ENCODE measurements at places on chromosomes 3 and 15. TPM values are rescaled to one million over a fixed set of nuclear protein-coding genes. Genes with fewer than 3 reads are reported as not detected.
A peak's percentile ranks its signal among the peaks of the same experiment; 100 is the strongest.

- no peak for DNase-seq
- H3K4me1 ChIP-seq = no peaks in the 10 kb centered on the region
- no peaks in the 10 kb centered on the region for H3K27me3 ChIP-seq
- H3K27ac ChIP-seq = no peak overlapping the region
- no peaks in the 10 kb centered on the region for H3K36me3 ChIP-seq
These were observed 188.4 kb downstream of the CPNE4 start for GRCh38 chr3:131846296-131846924.

DNA sequence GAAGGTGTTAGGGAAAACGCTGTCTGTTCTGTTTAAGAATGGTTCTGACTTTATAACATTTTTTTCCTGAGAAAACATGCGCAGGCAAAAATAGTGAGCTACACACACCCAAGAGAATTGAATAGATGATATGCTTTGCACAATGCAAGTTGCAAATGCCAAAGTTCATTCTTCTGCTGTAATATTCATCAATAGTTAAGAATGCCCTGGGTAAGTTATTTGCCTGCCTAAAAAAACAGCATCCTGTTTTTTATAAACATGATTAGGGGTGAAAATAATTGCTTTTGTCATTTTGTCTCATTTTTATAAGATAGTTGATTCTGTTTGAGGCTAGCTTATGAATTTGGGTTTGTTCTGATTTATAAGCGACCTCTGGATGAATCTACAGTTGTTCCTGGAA is 99.4 kb downstream of the DTWD1 start:
- no peak for DNase-seq
- H3K36me3 ChIP-seq = no peaks in the 10 kb centered on the region
- H3K4me1 ChIP-seq = no peaks in the 10 kb centered on the region
- H3K27ac ChIP-seq = no peak overlapping the region

DNA sequence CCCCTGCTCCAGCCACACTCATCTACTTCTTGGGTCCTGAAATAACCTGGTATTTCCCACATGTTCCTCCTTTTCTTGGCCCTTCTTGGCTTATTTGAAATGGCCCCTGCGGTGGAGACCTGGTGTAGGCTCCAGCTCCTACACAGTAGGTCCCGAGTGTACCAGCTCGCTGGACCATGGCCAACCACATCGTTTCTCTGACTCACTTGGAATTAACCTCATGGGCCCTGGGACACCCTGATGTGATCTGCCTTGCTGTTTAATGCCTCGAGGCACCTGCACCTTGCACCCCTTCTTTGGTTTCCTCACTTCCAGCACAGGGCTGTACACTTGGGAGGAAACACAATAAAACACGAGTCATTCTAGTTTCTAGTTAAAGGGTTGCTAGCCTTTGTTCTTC is 60.3 kb downstream of the FEM1B start:
- H3K4me3 ChIP-seq = no peak overlapping the region
- peak overlapping the region; percentile 33 for H3K27ac ChIP-seq
- DNase-seq = peak; percentile 65
- H3K4me1 ChIP-seq = peaks cover 30% of the 10 kb centered on the region
- H3K36me3 ChIP-seq = no peaks in the 10 kb centered on the region

The TGM5 gene
- total RNA-seq = not detected

DNA sequence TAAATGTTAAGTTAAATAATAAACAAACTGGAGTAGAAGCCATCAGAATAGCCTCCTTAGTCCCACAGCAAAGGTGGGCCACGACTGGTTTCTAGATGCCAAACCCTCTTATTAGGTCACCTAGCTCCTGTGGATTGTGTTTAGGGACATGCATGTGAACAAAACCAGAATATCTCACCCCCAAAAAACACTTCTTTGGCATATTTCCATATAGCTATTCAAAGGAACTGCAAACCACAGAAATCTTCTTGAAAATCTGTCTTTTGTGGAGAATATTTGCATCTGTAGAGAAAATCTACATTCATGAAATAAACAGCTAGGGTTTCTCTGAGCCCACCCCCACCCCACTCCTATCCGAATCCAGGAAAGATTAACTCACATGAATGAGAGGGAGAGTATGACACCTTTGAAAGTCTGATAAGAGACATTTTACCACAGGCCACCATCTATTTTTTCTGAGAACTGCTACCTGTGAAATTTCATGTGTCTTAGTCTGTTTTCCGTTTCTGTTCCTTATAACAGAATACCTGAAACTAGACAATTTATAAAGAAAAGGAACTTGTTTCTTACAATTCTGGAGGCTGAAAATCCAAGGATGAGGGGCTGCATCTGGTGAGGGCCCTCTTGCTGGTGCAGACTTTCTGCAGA is 159.4 kb downstream of the NEK10 start:
- no peaks in the 10 kb centered on the region for H3K27me3 ChIP-seq
- H3K4me1 ChIP-seq = no peaks in the 10 kb centered on the region
- DNase-seq = no peak
- H3K4me3 ChIP-seq = no peak overlapping the region
- no peak overlapping the region for H3K27ac ChIP-seq
- no peaks in the 10 kb centered on the region for H3K36me3 ChIP-seq

The FEM1B gene
- 106 TPM for total RNA-seq

The ROBO2 gene
- total RNA-seq = 0.49 TPM

DNA sequence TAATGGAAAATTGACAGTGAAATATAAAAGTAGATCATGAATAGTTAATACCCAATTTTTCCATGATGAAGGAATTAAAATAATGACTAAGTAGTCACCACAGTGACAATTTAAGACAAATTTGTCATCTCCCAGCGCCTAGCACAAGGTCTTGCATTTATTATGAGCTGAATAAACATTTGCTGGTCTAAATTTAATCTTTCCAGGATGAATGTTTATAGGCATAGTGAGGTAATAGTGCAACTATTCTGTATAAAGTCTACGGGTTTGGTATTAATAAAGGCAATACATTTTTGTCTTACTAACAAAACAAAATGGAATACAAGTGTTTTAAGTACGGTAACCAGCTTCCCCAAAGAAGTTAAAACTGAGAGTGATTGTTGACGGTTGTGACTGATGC is 209.3 kb downstream of the CD47 start:
- no peaks in the 10 kb centered on the region for H3K27me3 ChIP-seq
- no peaks in the 10 kb centered on the region for H3K36me3 ChIP-seq
- no peak overlapping the region for H3K27ac ChIP-seq
- H3K4me1 ChIP-seq = no peaks in the 10 kb centered on the region

- H3K27me3 ChIP-seq = no peaks in the 10 kb centered on the region
- H3K4me1 ChIP-seq = no peaks in the 10 kb centered on the region
- H3K4me3 ChIP-seq = no peak overlapping the region
- no peak overlapping the region for H3K27ac ChIP-seq
These were observed 74.4 kb upstream of the SCN10A start for GRCh38 chr3:38890426-38890825.

- H3K27ac ChIP-seq = no peak overlapping the region
- H3K36me3 ChIP-seq = no peaks in the 10 kb centered on the region
- no peaks in the 10 kb centered on the region for H3K27me3 ChIP-seq
- no peak overlapping the region for H3K4me3 ChIP-seq
- no peak for DNase-seq
These were observed 14.2 kb upstream of the SLC7A14 start for GRCh38 chr3:170600005-170600624.

DNA sequence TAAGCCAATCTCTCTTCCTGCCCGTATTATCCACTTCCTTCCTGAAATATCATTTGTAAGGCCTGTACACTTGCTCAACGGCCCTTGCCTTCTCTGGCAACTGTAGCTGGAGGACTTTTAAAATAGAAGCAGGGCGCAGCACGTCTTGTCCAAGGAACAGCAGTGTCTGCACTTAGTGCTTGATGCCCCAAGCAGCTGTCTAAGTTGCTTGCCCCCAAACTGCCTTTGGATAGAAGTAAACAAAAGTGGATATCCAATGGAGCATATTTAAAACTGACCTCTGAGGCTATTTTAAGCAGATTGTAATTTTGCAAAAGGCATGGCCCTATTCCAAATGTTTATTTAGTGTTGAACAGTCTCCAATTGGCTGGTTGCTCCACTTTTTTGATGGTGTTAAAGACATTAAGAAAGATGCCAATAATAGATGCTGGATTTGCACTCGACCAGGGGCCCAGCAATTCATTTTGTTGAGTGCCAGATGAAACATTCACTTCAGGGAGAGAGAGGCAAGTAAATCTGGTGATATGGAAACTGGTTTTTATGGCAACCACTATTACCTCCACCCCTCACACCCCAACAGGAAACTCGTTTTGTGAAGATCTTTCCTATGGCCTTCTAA is 526.8 kb upstream of the TBL1XR1 start:
- H3K4me1 ChIP-seq = peaks cover 3% of the 10 kb centered on the region
- peak overlapping the region; percentile 14 for H3K27ac ChIP-seq
- no peaks in the 10 kb centered on the region for H3K27me3 ChIP-seq
- no peaks in the 10 kb centered on the region for H3K36me3 ChIP-seq
- no peak overlapping the region for H3K4me3 ChIP-seq
- DNase-seq = peak; percentile 54

DNA sequence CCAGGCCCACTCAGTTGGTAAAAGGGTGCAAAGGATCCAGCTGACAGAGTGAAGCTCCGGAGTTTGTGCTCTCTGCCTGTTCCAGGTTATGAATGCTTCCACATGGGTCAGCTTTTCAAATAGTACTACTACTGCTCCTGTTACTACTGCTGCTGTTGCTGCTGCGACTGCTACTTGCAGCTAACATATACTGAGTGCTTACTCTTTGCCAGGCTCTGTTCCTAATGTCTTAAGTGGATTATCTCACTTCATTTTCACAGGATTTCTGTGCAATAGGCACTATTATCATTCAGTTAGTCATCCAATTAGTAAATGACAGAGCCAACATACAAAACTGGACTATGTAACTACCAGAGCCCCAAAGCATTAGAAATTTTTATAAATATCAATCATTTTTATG is 106.5 kb downstream of the IQCH start:
- H3K4me3 ChIP-seq = no peak overlapping the region
- no peaks in the 10 kb centered on the region for H3K27me3 ChIP-seq
- no peaks in the 10 kb centered on the region for H3K36me3 ChIP-seq
- H3K27ac ChIP-seq = no peak overlapping the region

The CPLX3 gene
- not detected for total RNA-seq

The LRRC31 gene
- total RNA-seq = not detected

- H3K36me3 ChIP-seq = no peaks in the 10 kb centered on the region
- H3K27ac ChIP-seq = peak overlapping the region; percentile 71
- no peak for DNase-seq
- H3K4me1 ChIP-seq = no peaks in the 10 kb centered on the region
- no peaks in the 10 kb centered on the region for H3K27me3 ChIP-seq
These were observed 4.0 kb upstream of the POPDC2 start for GRCh38 chr3:119664370-119664769.

GRCh38 chr3:48188266-48189201 is at the start of gene CDC25A:
CDC25A (minus strand) TSS chr3:48188417; CDS start chr3:48187947, 470 bp downstream.
- H3K4me1 ChIP-seq = peaks cover 5% of the 10 kb centered on the region
- DNase-seq = peak; percentile 96
- peak within 1 kb of the TSS; percentile 73 for H3K27ac ChIP-seq
- peak within 1 kb of the TSS; percentile 59 for H3K4me3 ChIP-seq
- no peaks in the 10 kb centered on the region for H3K36me3 ChIP-seq

- no peaks in the 10 kb centered on the region for H3K4me1 ChIP-seq
- H3K27me3 ChIP-seq = no peaks in the 10 kb centered on the region
- DNase-seq = no peak
- H3K4me3 ChIP-seq = no peak overlapping the region
- peak overlapping the region; percentile 37 for H3K27ac ChIP-seq
These were observed 3.7 kb upstream of the ZNF609 start for GRCh38 chr15:64456634-64457108.

GRCh38 chr15:31452595-31453557 is 126.2 kb downstream of the KLF13 start:
- H3K4me1 ChIP-seq = no peaks in the 10 kb centered on the region
- no peak overlapping the region for H3K27ac ChIP-seq
- DNase-seq = peak; percentile 25
- H3K27me3 ChIP-seq = no peaks in the 10 kb centered on the region

GRCh38 chr15:90818251-90819210 is 49.9 kb upstream of the FURIN start:
- H3K27ac ChIP-seq = no peak overlapping the region
- no peaks in the 10 kb centered on the region for H3K4me1 ChIP-seq
- no peaks in the 10 kb centered on the region for H3K36me3 ChIP-seq
- H3K27me3 ChIP-seq = no peaks in the 10 kb centered on the region
- DNase-seq = no peak
- no peak overlapping the region for H3K4me3 ChIP-seq

DNA sequence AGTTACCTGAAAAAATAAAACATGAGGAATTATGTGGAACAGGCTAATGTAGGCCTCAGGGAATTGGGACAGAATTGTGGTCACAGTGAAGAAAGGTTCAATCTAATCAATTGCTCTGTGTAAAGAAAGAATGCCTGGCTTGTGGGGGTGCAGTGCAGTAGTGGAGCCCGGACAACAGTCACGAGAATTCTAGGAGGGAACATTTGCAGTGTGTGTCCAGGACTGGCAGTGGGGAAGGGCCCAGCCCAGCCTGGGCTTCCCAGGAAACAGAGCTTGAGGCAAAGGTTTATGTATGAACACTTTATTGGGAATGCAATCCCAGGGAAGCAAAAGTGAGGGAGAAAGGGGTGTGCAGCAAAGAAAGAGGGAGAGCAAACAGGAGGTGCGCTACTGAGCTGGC is 29.2 kb upstream of the CTDSPL start:
- H3K27me3 ChIP-seq = no peaks in the 10 kb centered on the region
- H3K27ac ChIP-seq = no peak overlapping the region

DNA sequence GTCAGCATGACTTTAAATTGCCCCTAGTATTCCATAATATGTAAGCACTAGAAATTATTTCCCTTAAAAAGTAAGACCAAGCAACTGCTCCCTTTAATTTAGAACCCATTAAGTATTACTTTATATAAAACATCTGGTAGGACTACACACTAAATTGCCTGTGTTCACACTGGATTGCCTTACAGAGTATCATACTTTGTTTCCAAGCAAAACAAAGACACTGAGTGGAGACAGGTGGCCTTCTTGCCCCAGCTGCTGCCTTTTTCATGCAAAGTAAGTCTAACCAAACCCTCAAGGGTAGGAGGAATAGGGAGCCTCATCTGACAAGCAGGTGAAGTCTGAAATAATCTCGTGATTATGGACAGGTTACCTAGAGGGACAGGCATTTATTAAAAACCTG is 87.3 kb downstream of the PEX5L start:
- no peaks in the 10 kb centered on the region for H3K4me1 ChIP-seq
- DNase-seq = no peak
- H3K36me3 ChIP-seq = no peaks in the 10 kb centered on the region
- no peak overlapping the region for H3K4me3 ChIP-seq
- no peaks in the 10 kb centered on the region for H3K27me3 ChIP-seq
- H3K27ac ChIP-seq = no peak overlapping the region

The RBPMS2 gene
- total RNA-seq = 1.5 TPM

- no peaks in the 10 kb centered on the region for H3K27me3 ChIP-seq
- H3K36me3 ChIP-seq = no peaks in the 10 kb centered on the region
- no peak overlapping the region for H3K4me3 ChIP-seq
- H3K27ac ChIP-seq = no peak overlapping the region
- no peaks in the 10 kb centered on the region for H3K4me1 ChIP-seq
These were observed 17.0 kb downstream of the TMEM62 start for GRCh38 chr15:43150191-43150929.
